ENCODE measurements at places on chromosomes 6 and 20.
A peak's percentile ranks its signal among the peaks of the same experiment; 100 is the strongest.

DNA sequence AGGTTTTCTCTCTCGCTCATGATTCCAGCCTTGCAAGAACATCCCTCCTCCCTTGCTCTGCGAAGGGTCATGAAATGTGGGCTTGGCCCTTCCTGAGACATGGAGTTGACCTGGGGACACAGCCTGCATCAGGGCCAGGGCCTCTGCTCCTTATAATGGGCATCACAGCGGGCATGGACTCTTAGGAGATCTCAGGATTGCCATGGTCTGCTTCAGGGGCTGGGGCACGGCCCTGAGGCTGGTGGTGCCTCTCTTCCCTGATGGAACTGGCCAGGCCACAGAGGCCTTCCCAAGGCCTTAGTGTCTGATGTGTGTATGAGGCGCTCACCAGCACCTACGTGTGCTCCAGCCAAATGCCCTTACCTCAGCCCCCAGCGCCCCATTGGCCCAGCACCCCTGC is 23.9 kb downstream of the ENTPD6 start:
- DNase-seq: no peak

- no peak for DNase-seq
Observed at GRCh38 chr20:61806995-61807394, 258.7 kb downstream of the TAF4 start.

DNA sequence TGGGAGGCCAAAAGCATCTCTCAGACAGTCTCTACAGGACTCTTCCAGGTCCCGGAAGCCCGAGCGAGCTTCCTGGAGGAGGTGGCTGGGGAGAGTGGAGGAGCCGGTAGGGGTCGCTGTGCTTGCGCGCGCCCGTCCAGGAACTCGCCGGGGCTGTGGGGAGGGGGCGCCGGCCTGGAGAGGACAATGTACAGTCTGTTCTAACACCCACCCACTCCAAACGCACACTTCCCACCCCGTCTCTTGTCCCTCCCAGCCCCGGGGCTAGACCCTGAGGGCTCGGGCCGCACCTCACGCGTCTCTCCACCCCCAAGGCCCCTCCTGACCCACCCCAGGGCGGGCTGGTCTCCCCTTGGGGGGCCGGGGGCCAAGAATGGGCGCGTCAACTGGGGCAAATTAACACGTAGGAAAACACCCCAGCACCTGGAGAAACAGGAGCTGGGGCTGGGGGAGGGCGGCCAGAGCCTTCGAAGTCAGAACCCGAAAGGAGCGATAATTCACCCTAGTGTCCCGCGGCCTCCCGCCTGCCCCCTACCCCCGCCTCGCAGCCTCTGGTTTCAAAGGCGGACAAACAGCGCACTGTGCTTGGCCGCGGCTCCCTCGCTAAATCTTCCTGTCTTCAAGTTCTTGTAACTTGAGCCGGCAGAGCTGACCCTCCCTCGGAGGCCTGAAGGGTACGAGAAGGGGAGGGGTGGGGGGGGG is 103.2 kb upstream of the FOXP4 start:
- no peak for DNase-seq

GRCh38 chr20:4064144-4064909 is 49.0 kb upstream of the RNF24 start:
- no peak for DNase-seq

- DNase-seq: no peak
Observed at GRCh38 chr20:35199740-35200139, 26.8 kb upstream of the MMP24 start.

GRCh38 chr6:168434505-168434904 is 6.5 kb upstream of the SMOC2 start:
- DNase-seq: no peak

- no peak for DNase-seq
Observed at GRCh38 chr6:82408952-82409431, 45.4 kb downstream of the TPBG start.

DNA sequence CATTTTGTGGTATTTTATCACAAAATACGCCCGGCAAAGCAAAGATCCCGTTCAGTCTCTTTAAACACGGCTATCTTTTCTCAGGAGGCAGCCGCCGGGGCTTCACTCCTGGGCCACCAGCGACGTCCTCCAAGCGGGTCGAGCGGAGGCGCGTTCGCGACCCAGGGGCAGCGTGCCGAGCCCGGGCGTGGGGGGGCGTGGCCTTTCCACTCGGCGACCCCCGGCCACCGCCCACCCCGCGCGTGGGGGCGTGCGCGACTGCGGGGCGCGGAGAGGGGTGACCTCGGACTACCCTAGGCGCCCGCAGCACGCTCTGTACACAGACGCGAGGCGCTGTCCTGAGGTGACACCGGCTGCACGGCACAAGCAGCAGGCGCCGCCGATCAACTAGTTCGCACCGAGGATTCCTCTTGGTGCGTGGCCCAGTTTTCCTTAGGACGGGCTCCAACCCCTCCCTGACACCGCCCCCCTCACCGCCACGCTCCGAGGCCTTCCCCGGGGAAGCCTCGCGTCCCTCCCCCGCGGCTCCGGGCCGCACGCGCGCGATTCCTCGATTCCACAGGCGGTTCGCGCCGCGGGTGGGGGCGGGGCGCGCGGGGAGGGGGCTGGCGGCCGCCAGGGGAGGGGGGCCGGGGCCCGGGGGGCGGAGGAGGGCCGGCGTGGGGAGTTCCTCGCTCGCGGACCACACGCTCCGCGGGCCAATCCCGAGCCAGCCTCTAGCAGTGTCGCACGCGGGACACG is 1.1 kb upstream of the JARID2 start:
- peak; percentile 18 for DNase-seq

DNA sequence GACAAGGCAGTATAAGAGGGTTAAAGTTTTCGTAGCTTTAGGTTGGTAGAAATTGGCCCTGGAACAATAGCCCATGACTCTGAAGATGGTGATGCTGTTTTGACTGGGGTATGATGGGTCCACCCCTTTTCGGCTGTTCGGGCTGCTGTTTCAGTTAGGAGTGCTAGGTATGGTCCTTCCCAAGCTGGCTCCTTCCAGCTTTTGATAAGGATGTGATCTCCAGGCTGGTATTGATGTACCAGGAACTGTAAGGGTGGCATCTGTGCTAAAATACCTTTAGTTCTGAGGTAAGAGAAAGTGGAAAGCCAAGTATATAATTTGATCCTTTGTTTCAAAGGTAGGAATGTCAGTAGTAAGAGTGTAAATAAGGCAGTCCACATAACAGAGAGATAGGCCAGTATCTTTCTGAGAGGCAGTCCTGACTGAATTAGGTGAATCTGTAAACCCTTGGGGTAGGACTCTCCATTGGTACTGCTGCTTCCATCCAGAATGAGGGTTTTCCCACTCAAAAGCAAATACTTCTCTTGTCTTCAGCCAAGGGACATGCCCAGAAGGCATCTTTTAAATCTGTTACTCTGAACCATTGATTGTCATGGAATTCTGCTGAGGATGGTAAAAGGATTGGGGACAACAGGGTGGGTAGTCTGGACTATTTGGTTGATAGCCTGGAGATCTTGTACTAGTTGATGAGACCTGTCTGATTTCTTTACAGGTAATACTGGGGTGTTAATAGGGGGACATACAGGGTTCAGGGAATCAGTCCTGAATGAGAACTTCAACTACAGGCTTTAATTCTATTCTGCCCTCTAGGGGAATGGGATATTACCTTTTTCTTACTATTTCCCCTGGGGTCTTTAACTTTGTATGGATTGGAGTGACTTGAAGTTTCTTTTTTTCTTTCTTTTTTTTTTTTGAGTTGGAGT is 6.1 kb upstream of the ZNFX1 start:
- no peak for DNase-seq

DNA sequence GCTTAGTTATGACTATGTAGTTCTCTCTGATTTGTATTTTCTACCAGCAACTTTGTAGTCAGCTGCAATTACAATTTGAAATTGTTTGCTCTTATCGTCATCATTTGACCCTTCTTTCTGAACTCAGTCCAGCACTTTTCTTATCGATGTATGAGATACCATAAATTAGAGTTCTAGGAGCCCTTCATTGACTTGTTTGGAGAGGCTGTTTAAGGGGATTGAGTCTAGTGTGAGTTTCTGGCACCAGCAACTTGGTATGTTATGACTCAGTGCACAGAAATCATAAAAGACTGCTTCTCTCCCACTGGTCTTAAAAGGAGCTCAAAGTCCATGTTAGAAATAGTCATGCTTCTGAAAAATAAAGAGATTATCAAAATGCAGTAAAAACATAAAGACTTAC is 190.3 kb downstream of the TENT5A start:
- DNase-seq: no peak

GRCh38 chr6:29990931-29991330 is 48.6 kb downstream of the HLA-A start:
- DNase-seq: no peak

GRCh38 chr20:37941992-37942391 is 39.1 kb downstream of the VSTM2L start:
- DNase-seq: no peak

- DNase-seq: no peak
Observed at GRCh38 chr6:21664314-21665109, 71.0 kb downstream of the SOX4 start.

- no peak for DNase-seq
Observed at GRCh38 chr6:165484178-165484889, 174.9 kb upstream of the C6orf118 start.

- DNase-seq: no peak
Observed at GRCh38 chr6:155400654-155400965, 55.0 kb downstream of the NOX3 start.

- DNase-seq: no peak
Observed at GRCh38 chr6:152313542-152314482, 323.4 kb downstream of the SYNE1 start.

- no peak for DNase-seq
Observed at GRCh38 chr20:8043687-8044282, 24.2 kb upstream of the TMX4 start.

DNA sequence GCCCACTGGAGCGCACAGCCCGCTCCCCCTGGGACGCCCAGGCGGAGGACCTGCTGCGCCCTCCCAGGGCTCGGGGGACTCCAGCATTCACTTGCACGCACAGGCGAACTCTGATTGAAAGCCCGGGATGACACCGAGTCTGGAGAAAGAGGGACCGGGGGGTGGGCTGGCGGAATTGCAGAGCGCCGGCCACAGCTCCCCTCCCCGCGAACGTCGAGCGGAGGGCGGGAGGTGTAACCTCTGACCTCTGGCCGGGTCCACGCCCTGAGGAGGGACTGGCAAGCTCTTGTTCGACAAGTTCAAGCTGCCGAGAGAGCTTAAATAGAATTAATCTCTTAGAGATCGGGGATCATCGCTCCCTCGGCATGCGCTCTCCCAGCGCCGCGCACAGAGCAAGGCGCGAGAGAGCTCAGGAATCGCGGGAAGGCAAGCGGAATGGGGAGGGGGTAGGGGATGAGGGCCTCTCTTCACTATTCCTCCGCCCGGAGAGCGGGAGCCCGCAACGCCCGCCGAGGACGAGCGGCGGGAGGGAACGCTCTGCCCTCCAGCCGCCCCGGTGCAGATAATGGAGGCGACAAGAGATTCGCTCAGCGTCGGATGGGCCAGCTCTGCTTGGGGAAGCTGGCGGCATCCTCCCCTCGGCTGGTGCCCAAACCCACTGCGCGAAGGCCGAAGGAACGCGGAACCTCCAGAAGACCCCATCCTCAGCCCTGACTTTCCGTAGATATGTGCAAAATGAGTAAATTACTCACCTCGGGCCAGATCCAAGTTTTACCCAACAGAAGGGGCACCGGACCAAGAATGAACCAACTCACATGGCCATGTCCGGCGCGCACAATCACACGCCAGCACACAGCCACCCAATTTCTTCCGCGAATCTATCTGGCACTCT is 761 bp upstream of the NR2E1 start:
- no peak for DNase-seq

DNA sequence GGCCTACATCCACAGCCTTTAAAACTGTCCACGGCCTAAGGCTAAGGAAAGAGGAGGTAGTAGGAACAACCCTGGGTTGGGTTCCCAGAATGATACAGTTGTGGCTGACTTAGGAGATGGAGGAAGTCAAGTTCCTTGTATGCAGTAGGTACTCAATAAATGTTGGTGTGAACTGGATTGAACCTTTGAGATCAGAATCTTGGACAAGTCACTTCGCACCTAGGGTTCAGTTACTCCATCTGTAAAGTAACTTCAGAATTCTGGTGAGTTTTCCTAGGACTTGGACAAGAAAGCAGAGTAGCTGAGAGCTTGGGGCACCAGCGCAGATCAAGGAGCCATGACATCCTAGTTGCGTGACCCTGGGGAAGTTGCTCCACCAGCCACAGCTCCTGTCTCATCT is 9.1 kb downstream of the XKR7 start:
- no peak for DNase-seq

DNA sequence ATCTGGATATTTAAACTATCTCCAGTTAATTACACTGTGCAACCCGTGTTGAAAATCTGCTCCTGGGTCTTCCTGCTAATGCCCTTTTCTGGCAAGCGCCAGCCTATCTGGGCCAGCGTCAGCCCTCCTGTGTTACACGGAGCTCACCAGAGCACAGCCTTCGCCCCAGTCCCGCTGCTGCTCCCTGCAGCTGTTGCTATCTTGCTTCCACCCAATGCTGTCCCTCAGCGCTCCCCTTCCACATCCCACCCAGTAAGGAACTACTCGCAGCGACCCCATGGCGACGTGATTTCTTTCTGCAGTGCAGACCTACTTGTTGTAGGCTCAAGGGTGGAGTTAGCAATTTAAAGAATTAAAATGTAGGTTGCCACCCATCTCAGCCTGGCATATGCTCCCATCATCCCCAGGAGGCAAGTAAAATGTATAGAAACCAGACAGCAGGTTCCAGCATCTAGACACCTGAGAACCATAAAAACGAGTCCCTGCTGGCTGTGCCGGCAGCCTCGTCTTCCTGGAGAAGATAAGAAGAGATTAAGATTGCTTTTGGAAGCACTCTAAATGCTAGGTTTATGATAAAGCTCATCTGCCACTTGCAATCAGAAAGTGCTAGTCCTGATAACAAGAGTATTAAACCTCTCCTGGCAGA is 254.3 kb upstream of the FOXQ1 start:
- no peak for DNase-seq

GRCh38 chr6:35391240-35391968 is 49.0 kb downstream of the PPARD start:
- DNase-seq: no peak

Measured in cortex of kidney (tissue), 1 donor.